ENCODE measurements at places on chromosomes 1 and 21. TPM values are rescaled to one million over a fixed set of nuclear protein-coding genes. Genes with fewer than 3 reads are reported as not detected.

TMEM240 gene
- total RNA-seq, result 5.5 TPM

DNA sequence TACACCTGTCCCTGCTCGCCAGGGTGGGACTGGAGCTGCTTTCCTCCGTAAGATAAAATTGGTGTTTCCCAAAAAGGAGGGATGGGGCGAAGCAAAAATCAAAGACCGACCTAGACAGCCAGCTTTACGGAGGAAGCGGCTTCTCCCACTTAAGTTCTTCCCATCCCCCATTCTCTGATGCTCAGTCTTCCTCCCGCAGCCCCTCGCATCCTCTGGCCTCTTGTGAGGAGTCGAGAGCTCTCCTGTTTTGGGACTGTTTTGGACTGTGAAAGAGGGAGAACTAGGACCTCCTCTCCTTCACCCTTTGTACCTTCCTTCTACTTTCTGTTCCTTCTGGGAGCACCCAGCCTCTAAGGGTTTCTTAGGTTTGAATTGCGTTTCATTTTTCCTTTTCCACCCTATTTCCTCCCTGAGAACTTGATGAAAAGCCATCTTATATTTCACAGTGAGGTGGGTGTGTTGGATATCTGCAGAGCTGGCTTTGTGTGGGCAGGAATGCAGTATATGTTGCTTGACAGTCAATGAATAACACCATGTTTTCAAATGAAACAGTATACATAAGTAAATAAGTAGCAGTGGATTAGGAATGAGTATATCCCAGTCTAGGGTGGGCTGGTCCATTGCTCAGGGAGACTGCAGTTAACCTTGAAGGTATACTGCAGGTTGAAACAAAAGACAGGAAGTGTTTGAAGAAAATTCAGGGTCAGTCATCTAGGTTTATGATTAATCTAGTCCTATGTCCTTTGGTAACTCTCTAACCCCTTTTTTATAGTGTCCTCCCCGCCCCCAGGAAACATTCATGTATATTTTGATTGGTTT is 848 bp downstream of the CTTNBP2NL start:
- peak; percentile 26 for DNase-seq

GIPC2 gene
- total RNA-seq, result not detected

GRCh38 chr1:224510880-224511645 is 76.5 kb upstream of the WDR26 start:
- DNase-seq, result no peak

DNA sequence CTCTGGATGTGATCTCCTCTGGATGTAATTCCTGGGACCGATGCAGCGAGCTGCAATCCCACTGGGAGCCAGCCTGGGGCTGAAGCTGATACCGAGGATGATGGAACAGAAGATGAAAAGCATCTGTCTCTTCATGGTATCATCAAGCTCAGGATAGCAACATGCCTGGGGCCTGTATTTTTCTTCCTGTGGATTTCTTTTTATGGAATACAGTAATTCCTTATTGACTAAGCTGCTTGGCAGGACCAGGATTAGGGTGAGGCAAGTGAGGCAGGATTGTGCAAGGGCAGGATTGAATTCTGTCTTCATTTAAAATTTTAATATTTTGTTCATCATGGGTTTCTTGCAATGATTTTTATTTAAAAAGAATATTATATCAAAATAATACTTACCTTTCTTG is 86.6 kb downstream of the SLC25A24 start:
- peak; percentile 34 for DNase-seq

USH2A gene
- not detected for total RNA-seq

- no peak for DNase-seq
Observed at GRCh38 chr21:41481191-41481590, 26.8 kb downstream of the TMPRSS2 start.

DNA sequence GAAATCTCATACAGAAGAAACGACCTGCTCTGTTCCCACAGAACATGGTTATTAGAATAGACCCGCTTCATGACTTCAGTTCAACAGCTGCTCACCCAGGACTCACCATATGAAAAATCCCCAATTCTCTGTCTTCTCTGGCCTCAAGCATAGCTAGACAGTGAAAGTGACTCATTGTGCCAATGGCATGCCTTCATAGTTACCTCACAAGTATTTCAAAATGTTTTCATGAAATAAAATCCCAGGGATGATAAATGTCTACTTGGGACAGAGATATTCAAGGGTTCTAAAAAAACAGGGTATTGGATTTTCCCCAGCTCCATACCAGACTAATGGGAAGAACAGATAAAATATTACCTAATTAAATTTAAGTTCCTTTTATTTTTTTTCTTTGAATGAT is 82.3 kb downstream of the NOTCH2 start:
- DNase-seq, result peak; percentile 86

DNA sequence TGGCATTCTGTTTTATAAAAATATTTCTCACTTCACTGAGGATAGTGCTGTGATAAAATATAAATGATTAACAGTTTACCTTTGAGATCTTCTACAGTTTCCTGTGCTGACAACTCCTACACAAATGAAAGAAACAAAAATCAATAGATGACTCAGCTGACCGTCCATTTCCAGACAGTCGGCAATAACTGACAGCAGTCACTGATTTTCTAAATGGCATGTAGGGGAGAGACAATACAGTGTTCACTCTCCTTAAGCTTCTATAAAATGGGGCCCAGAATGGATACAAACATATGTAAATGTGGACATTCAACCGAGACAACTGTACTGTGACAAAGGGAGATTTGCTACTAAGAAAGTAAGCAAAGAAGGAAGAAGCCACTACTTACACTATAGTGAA is 34.3 kb downstream of the PCNX2 start:
- DNase-seq, result peak; percentile 38

GRCh38 chr21:18877917-18878316 is 474.3 kb upstream of the TMPRSS15 start:
- no peak for DNase-seq

PADI3 gene
- 0.12 TPM for total RNA-seq

PLA2G4A gene
- total RNA-seq, result 3.8 TPM

TRIM45 gene
- total RNA-seq, result 1.6 TPM

GRCh38 chr21:28636752-28637691 is 355.7 kb downstream of the LTN1 start:
- DNase-seq, result peak; percentile 67

KRTAP12-2 gene
- not detected for total RNA-seq

GRCh38 chr1:30612536-30613065 is 110.8 kb downstream of the MATN1 start:
- no peak for DNase-seq

GRCh38 chr1:12188115-12188514 is 21.3 kb downstream of the TNFRSF1B start:
- no peak for DNase-seq

DNA sequence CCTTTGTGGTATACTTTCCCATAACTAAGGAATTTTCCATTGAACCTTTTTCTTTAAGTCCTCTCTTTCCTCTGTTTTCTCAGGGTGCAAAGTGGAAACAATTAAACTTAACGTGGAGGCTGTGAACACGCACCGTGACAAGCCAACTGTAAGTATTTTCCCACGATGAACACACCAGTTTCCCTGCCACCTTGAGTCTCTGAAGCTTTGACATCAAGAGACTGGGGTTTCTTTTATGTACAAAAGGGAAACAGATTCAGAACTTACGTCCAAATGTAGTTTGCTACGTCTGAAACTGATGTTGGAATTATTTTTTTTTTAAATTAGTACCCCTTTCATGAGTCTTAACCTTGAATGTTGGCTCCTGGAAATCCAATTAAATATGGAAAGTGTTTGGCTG is 17.2 kb upstream of the C4BPB start:
- DNase-seq, result no peak

- DNase-seq, result peak; percentile 74
Observed at GRCh38 chr1:66478116-66478515, 55.8 kb upstream of the SGIP1 start.

- DNase-seq, result no peak
Observed at GRCh38 chr1:93768380-93768863, 86.8 kb upstream of the BCAR3 start.

GRCh38 chr1:167524651-167525050 is 6.3 kb upstream of the CD247 start:
- no peak for DNase-seq

DNA sequence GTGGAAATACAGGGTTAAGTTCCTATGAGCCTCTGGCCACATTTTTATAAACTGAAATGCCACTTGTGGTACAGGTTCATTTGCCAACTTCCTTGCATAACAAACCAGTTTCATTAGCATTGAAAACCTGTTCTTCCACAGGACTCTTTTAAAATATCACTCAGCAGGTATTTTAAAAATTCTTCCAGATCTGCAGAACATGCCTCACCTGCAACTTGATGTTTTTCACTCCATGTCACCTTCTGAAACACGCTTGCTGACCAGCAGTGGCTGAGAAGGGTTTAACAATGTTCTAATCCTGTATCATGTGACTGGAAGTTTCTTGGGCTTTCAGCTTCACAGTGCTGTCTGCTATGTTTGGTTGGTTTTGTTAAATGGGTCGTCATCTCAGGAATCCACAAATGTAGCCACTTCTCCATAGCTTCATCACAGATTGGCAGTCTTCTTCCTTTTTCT is 17.6 kb upstream of the CBR3 start:
- DNase-seq, result no peak

- no peak for DNase-seq
Observed at GRCh38 chr1:45365051-45365450, 24.8 kb upstream of the MUTYH start.

GRCh38 chr21:36909901-36910561 is 56.4 kb downstream of the HLCS start:
- peak; percentile 92 for DNase-seq

DNA sequence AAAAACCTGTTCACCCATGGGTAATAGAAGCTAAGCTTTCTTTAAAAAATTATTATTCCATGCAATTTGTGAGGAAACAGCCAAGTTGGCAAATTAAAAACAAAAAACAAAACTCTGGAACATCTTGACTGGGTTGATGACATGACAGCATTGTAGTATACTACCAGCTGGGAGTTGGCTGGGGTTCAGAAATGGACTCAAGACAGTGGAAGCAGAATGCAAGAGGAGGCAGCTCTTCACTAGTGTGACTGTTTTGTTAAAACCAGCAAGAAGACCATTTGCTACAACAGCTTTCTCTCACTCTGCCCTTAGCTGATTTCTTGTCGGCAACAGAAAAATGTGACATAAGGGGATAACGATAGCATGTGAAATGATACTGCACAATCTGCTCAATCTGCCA is 1298.9 kb upstream of the ADGRL4 start:
- no peak for DNase-seq

- peak; percentile 59 for DNase-seq
Observed at GRCh38 chr1:71667216-71667615, 586.4 kb upstream of the ZRANB2 start.

OR14K1 gene
- not detected for total RNA-seq

DNA sequence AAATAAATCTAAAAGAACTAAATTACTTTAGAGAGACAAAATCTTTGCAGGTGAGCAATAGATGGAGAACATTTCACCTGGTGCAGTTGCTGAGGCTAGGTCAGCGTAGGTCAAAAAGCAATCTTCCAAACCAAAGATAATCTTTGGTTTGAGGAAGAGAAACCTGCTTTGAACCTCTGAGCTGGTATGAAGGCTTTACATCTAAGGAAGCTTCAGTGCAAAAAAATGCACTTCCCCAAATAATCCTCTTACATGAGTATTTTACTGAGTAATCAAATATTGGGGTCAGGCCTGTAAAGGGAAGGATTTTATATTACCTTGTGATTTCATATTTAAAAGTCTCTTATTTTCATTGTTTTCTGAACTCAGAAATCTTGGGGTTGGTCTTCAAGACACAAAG is 223.6 kb downstream of the SRGAP2C start:
- no peak for DNase-seq

- DNase-seq, result peak; percentile 78
Observed at GRCh38 chr1:119475866-119476439, 31.1 kb upstream of the HSD3B1 start.

- DNase-seq, result no peak
Observed at GRCh38 chr1:192566657-192567056, 8.9 kb upstream of the RGS1 start.

DNA sequence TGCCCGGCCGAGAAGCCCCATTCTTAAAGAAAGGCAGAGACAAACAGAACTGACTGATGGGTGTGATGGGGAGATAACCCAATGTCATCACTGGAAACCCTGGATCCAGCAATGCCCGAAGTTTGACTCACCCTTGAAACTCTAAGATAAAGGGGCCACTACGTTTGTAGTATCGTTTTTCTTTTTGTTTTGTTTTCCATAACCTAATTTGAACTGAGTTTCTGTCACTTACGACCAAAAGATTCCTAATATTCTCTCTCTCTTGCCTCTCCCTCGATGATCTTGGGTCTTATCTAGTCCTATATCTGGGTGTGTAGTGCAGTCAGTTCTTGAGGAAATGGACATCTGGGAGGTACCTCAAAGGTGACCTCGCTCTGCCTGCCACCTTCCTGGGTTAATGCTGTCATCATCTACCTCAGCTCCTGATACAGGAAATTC is 57.8 kb upstream of the ID3 start:
- no peak for DNase-seq

DNA sequence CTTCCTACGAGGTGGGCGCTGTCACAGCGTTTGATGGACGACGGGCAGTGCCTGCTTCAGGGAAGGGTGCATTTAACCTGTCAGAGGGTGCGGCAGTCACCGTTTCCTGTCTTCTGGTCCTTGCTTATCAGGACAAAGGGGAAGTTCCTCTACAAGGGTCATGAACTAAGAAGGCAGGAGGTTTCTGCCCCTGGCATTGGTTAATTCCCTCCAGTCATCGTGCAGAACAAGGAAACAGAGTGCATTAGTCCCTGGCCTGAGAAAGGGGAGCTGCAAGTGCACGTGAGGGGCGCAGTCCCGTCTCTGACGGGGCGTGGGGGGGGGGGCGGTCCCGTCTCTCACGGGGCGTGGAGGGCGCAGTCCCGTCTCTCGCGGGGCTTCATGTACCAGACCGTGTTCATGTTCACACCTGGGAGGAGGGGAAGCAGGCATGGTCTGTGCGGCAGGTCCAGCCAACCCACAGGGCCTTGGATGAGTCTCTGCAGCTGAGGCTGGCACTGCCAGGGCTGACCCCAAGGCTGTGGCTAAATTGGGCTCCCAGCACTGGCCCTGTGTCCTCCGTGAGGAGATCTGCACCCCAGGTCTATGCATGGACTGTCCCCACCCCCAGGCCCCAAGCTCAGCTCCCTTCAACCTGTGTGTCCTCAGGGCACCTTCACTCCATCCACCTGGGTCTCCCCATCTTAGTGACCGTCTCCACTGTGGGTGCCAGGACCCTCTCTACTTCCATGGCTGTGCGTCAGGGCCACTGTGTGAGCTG is 89.2 kb upstream of the COL6A1 start:
- DNase-seq, result no peak

- no peak for DNase-seq
Observed at GRCh38 chr1:177703888-177704446, 265.9 kb downstream of the SEC16B start.
